ENCODE measurements at places on chromosomes 12 and 14.

DNA sequence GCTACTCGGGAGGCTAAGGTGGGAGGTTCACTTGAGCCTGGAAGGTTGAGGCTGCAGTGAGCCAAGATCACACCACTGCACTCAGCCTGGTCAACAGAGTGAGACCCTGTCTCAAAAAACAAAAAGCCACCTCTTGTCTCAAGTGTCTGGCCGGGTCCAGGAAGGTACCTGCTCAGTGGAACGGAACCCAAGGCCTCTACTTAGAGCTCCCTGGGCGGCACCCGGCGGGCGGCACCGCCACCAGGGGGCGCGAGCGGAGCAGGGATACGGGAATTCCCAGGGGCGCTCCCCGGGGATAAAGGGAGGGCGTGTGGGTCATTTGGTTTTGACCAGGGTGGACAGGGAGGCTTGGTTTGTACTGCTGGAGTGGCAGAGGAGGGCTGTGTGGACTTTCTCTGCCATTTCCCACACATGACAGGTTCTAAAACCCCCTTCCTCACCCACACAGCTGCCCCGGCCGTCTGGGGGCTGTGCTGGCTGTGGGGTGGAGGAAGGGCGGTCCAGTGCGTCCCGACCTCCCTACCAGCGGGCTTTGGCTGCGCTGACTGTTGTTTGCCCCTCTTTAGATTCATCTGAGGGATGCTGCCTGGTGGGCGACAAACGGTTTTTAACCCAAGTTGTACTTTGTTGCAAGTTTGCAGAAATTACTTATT is 91.4 kb downstream of the SETD3 start:
- peak; percentile 32 for DNase-seq

DNA sequence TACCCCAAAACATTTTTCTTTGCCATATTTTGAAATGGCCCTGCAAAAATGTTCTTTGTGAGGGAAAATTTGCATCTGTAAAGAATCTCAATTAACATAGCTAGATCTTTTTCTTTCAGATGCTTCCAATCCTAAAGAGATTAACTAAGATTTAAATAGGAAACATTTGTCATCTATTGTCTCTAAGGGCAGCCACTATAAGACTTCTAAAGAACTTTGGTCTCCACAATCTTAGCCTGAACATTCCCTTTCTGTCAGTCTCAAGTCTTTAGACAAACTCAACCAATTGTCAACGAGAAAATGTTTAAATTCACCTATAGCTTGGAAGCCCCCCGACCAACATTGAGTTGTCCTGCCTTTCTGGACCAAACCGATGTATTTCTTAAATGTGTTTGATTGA is 71.1 kb upstream of the RASSF8 start:
- DNase-seq, result no peak

- no peak for DNase-seq
Observed at GRCh38 chr12:70842136-70842535, 78.4 kb downstream of the PTPRR start.

DNA sequence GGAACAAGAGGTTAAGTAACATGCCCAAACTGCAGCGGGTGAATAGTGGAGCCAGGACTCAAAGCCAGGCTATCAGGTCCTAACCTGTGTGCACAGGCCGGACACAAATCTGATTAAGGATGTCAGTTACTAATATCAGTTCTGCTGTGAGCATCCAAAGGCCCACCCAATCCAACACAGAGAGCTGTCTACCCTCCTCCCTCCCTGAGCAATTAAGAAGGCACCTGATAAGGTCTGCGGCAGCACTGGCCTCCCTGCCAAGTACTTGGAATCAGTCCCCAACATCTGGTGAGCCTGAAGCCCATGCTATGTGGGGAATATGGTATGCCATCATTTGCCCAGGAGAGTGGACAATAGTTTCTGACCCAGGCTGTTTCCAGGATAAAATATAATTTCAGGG is 3.9 kb downstream of the HEBP1 start:
- peak; percentile 99 for DNase-seq

GRCh38 chr14:34003691-34004090 is 52.8 kb upstream of the EGLN3 start:
- no peak for DNase-seq

- no peak for DNase-seq
Observed at GRCh38 chr12:6343518-6343917, 1.6 kb upstream of the TNFRSF1A start.

GRCh38 chr14:69531135-69531534 is 43.5 kb downstream of the CCDC177 start:
- DNase-seq, result no peak

GRCh38 chr12:5078423-5078822 is 34.7 kb downstream of the KCNA5 start:
- DNase-seq, result no peak

GRCh38 chr12:21144309-21144708 is 13.3 kb downstream of the SLCO1B1 start:
- no peak for DNase-seq

DNA sequence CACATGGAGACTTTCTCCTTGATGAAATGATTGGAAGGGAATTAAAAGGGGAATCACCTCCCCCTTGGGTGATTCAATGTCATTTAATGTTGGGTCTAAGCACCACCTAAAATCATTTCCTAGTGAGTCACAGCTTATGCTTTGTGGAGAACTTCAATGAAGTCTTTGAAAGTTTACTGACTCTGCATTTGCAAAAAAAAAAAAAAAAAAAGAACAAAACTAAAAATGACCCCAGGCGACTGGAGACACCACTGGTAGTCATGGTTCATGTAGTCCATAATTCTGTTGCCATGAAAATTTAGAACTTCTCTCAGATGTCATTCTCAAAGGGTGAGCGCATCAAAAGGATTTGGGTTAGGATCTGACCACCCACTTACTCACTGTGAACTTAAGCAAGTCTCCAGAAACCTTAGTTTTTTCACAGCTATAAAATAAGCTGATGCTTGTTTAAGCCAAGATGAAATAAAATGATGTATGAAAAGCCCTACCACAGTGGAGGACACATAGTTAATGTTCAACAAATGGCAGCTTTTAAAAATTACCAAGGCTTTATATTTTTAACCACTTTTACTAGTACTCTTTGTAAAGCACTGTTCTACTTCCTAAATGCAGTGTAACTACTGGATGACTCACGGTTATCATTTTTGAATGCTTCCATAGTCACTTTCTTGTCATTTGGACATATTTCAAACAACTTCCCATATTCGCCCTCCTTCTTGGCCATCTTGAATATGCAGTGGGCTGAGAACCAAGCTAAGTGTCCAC is 18.1 kb upstream of the KSR2 start:
- DNase-seq, result no peak

- DNase-seq, result no peak
Observed at GRCh38 chr14:90455100-90455571, 58.3 kb downstream of the CALM1 start.

- no peak for DNase-seq
Observed at GRCh38 chr12:123134826-123135225, 16.1 kb downstream of the PITPNM2 start.

DNA sequence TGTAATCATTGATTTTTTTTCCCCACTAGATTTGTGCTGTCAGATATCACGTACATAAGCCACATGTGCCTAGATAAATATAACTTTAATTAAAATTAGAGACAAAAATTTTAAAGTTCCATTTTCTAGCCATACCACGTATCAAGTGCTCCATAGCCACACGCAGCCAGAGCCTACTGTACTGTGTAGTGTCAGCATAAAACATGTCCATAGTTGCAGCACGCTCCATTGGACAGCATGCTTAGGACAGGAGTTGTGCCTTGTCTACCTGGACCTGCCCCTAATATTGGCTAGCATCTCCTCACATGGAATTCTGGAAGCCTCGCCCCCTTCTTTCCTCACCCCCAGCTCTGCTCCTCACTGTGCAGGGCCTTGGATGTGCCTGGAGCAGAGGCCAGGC is 116.5 kb downstream of the SRGAP1 start:
- DNase-seq, result no peak

- no peak for DNase-seq
Observed at GRCh38 chr12:3607039-3607720, 116.2 kb downstream of the PRMT8 start.

- no peak for DNase-seq
Observed at GRCh38 chr12:7591531-7591930, 74.2 kb downstream of the APOBEC1 start.

DNA sequence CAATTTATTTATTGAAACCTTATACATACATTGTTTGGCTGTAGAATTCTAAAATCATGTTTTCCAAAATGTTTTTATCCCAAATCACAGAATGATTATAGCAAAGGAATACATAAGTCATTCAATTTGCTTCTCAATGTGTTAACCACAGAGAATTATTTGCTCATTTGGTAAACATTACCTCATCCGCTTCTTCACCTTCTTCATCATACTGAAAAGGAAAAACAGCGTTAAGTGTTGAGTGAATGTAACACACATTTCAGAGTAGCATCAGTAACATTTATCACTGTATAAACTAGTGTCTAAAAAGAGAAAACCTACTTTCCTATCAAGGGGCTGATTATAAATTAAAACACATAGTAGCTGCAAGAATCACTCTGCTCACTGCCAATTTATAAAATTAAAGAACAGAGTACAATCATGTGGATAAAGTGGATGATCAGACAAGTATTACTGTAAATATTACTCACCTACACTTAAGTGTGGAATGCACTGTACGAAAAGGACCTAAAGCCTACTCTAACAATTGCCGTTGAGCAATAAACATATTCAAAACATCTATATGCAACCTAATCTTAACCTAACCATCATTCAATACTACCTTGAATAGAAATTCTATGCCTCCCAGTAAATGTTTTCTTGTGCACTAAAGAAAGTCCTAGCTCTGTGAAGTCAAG is 18.1 kb upstream of the PHLDA1 start:
- DNase-seq, result no peak

GRCh38 chr12:95257541-95257940 is 39.9 kb downstream of the VEZT start:
- no peak for DNase-seq

DNA sequence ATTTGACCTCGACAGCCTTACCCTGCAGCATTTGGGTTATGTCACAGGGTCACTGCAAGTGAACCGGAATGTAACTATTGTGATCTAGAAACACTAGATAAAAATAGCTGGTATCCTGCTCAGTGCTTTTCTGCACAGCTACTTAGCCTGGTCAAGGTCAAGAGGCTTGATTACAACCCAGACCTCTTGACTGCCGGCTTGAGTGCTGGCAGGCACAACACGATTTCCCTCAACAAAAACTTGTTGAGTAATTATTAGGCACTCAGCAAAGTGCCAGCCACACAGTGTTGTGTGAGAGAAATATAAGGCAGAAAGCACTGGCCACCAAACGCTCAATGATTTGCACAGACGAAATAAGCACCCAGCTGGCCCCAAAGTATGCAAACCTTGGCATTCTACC is 156.7 kb downstream of the NUAK1 start:
- no peak for DNase-seq

DNA sequence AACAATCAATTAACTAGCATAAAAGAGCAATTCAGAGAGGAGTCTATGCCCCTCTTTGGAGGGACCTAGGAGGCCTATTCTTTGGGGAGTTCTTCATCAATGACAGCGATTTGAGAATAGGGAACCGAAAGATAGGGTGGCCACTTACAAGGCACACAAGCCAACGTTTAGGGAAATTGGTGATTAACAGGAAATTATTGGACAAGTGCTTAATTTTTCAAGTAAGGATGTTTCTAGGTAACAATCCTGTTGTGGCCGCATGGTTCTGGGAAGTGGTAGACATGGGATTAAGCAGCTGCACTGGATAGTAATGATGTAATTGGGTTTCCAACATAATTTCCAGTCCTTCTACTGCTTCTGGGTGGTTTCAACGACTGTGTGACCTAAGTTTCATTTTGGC is 83.2 kb downstream of the HMGA2 start:
- no peak for DNase-seq

- DNase-seq, result no peak
Observed at GRCh38 chr14:68705741-68706283, 87.1 kb downstream of the ZFP36L1 start.

GRCh38 chr12:25792031-25792430 is 166.5 kb upstream of the RASSF8 start:
- no peak for DNase-seq
